ENCODE measurements at places on chromosomes 6 and 20.

DNA sequence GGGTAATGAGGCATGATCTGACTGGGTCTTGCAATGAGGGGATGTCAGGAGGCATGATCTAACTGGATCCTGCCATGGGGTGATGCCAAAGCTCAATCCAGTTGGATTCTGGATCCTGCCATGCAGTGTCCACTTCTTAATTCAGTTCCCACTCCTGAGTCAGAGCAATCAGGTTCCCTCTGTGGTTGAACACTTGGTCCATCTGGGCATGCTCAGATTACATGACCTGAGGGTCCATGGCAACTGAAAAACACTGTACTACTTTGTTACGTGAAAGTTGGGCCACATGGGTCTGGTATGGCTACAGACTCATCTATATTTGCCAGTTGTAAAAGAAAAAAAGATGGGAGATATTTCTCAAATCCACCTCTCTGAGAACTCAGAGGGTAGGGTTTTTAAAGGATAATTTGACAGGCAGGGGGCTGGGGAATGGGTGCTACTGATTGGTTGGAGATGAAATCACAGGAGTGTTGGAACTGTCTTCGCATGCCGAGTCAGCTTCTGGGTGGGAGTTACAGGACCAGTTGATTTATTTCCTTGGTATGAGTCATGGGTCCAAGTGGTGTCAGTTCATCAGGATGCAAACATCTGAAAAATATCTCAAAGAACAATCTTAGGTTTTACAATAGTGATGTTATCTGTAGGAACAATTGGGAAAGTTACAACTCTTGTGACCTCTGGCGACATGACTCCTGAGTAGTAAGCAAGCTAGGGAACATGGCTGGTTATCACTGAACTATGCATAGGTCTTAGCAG, 21.6 kb downstream of the C6orf163 start:
- no peak for DNase-seq

DNA sequence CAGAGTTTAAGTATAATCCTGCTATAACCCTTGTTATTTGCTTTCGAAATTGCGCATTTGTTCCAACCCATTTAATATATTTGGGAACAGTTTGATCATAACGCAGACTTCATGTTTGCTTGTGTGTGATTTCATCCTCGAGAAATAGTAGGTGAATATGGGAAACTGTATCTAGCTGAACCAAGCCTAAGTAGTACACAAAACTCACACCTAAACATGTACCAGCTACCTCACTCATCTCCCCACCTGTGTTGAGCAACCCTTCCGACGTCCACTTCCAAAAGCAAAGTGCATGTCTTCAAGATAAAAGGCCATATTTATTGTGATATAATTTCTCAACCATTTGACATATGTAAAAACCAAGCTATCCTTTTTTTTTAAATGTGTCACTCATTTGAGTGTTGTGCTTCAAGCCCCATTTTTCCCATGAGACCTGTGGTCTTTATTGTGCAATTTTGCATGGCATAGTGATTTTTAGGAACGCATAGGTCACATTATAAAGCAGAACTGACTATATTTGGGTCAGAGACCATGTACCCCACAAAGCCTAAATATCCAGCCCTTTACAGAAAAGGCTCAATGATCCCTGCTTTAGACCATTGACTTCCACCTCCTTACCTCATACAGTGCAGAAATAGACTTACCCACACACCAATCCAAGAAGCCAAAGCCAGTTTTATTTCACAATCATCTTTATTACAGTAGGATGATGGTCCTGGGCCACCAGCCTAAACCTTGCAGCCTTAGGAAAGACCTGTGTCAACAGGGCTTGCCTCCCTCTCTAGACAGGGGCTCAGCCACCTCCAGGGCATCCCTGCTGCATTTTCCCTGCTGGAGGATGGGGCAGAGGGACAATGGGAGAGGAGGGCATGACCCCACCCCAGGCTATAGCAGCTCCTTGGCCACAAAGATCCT, 7.1 kb downstream of the CCND3 start:
- DNase-seq, result no peak

GRCh38 chr6:11586536-11586935, 49.0 kb downstream of the TMEM170B start:
- DNase-seq, result no peak

DNA sequence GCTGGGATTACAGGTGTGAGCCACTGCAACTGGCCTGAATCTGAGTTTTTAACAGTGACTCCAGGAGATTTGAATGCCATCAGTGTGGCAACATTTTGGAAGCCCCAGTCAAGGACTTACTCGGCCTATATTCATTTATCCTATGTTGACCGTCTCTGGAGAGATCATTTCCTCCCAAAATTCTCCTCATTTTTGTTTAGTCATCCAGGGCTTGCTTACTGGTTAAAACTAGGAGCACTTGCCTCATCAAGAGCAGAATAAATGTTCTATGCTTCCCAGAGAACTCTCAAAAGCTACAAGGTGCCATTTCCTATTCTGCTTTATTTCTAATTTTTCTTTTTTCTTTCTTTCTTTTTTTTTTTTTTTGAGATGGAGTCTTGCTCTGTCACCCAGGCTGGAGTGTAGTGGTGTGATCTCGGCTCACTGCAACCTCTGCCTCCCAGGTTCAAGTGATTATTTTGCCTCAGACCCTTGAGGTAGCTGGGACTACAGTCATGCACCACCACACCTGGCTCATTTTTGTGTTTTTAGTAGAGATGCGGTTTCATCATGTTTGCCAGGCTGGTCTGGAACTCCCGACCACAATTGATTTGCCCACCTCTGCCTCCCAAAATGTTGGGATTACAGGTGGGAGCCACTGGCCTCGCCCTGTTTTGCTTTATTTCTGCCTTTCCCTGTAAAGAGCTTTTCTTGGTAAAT, 23.4 kb upstream of the TRIM27 start:
- no peak for DNase-seq

DNA sequence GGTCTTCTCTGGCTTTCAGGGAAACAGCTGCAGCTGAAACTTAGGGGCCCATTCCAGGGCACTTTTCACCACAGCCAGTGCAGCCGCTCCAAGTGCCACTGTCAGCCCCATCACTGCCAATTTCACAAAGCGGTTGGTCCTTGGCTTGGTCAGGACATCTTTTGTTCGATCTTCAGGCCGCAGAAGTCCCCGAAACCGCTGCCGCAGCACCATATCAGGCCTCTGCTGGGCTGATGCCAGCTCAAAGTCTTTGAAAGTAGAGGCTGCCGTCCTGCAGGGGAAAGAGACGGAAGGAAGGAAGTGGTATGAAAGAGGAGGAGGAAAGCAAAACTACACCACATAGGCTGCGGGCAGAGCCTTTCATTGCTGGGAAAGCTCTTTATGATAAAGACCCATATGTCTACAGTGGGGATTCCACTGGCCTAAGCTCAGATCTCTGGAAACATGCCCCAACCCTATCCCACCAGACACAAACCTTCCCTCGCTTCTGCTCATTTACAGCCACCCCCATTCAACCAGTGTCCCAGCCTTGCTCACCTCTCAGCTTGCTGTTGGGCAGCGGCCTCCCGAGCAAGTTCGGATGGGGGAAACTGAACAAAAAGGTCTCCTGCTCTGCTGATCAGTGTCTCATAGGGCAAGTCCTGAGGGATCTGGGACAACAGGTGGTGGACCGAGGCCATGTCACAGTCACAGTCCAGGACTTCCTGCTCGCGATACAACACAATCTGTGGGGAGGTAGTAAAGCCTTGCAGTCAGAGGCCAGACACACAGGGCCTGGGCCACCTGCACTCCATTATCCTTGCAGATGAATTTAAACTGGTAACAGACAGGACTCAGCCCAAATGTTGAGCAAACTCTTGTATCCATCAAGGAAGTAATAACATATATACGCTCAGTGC, 23.5 kb downstream of the TBC1D20 start:
- DNase-seq, result no peak

DNA sequence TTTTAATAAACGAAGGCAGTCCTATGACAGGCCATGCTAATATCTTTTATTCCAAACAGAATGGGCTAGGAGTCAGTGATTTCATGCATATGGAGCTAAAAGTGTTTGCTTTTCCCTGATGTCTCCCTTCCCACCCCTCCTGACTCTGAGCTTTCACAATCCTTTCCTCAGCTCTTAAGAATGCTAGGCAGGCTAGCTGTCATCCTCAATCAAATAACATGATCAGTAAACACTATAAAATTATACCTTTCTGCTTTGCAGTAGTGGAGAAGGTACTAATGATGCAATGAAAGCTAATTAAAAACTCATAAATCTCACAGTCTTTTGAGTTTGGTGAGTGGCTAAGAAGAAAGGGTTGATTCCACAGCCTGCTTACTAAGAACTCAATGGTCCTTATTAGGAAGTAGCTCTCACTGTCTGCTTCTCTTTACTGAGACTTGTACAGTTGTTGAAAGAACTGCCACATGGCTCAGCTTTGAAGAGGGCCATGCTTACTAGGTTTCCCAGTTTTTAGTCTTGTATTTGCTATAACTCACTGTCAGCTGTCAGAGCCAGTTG, 250.9 kb upstream of the JAG1 start:
- DNase-seq, result no peak

- no peak for DNase-seq
These were observed 67.9 kb downstream of the LIN28B start for GRCh38 chr6:105024803-105025202.

All from hypothalamus (tissue), 51 donors.